Left lobe of liver (tissue), 2 donors: ENCODE measurements at places on chromosomes 5 and 9. TPM values are rescaled to one million over a fixed set of nuclear protein-coding genes. Genes with fewer than 3 reads are reported as not detected.
A peak's percentile ranks its signal among the peaks of the same experiment; 100 is the strongest.

GRCh38 chr5:145699846-145700245 is 135.3 kb downstream of the PRELID2 start:
- no peak for DNase-seq

DNA sequence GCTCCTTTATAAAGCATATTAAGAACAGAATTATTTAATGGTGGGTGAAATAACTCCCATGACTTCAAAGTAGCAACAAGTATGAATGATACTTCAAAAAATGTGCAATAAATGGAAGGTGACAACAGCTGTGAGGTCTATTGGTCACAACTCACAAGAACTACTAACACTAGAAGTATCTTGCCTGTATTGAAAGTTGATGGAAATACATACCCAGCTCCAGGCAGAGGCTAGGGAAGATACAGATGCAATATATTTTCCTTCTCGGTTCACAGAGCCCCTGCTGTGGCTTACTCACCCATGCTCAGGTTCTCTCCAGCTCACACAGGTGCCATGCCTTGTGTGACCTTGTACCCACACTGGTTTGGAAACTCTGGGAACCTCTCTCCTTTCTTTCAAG is 133.8 kb downstream of the LIFR start:
- DNase-seq: no peak

GRCh38 chr9:33143241-33143661 is 23.9 kb downstream of the B4GALT1 start:
- DNase-seq: peak; percentile 42

PGM5 gene
- 2.9 TPM for total RNA-seq

DNA sequence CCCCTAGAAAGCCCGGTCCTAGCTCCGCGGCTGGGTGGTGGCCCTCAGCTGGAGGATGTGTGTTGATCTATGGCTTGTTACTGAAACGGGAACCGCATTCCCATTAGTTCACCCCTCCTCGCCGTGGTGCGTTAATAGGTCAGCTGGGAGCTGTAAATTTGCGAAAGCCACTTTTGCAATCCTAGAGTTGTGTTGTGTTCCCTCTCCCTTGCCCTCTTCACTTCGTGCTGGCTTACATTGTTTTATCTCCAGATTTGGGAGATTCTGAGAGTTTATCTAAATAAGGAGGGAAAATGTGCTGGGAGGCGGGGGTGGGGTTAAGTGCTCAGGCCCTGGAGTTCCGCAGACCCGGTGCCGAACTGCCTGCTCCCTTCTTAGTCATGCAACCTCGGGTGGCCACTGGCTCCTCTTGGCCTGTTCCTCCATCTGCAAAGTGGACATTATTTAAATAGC is 62.8 kb downstream of the HMCN2 start:
- no peak for DNase-seq

NKD2 gene
- total RNA-seq: 1.6 TPM
